ENCODE measurements at places on chromosomes 3 and 15.
A peak's percentile ranks its signal among the peaks of the same experiment; 100 is the strongest.

DNA sequence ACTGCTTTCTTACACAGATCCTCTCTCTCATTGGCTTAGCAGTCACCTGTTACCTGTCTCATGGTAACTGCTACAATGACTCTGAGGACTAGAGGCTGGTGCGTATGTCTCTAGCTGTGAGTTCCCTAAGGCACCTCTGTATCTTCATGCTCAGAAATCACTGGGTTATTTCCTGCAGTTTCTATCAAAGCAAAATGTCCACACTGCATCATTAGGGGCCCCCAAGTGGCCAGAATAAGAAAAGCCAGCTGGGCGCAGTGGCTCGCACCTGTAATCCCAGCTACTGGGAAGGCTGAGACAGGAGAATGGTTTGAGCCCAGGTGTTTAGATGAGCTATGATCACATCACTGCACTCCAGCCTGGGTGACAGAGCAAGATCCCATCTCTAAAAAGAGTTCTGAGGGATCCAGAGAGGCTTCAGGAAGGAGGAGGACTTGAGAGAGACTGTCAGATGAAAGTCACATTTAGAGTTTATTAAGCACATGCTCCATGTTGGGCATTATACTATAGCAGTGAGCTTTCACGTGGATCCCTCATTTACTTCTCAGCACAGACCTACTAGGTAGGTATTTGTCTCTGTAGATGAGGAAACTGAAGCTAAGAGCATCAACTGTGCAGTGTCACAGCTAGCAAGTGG lies 2.3 kb upstream of the VPS18 start:
- no peak for DNase-seq

- peak; percentile 47 for DNase-seq
Observed at GRCh38 chr3:4588466-4588865, 95.3 kb downstream of the ITPR1 start.

- no peak for DNase-seq
Observed at GRCh38 chr15:49279521-49280456, 109.7 kb downstream of the GALK2 start.

DNA sequence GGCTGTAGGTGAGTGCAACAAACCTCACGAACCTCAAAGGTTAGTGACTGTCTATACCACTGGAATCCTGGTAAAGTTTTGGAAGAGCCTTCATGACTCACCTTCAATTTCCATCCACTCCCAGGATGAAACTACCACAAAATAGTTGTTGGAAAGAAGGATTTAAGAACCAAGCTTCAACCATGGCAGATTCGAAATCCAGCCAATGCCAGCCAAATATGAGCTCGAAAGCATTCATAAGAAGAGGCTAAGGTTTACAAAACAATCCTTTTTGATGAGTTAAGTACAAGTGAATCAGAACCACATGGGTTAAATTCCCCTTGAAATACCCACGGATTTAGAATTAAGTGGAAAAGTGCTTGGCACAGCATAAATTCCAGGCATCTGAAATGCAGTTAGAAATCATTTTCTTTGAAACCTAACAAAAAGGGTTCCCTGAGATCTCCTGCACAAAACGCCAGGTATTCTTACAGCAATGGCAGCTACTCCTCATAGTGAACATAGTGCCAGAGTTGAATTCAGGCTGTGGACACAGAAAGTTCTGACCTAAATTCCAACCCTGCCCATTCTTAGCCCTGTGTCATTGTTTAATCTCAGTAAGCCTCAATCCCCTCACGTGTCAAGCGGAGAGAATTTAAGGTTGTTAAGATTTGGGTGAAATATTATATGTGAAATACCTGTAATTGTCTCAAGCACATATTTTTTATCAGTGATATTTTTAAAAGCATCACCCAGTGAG lies 89.2 kb downstream of the FBN1 start:
- no peak for DNase-seq

DNA sequence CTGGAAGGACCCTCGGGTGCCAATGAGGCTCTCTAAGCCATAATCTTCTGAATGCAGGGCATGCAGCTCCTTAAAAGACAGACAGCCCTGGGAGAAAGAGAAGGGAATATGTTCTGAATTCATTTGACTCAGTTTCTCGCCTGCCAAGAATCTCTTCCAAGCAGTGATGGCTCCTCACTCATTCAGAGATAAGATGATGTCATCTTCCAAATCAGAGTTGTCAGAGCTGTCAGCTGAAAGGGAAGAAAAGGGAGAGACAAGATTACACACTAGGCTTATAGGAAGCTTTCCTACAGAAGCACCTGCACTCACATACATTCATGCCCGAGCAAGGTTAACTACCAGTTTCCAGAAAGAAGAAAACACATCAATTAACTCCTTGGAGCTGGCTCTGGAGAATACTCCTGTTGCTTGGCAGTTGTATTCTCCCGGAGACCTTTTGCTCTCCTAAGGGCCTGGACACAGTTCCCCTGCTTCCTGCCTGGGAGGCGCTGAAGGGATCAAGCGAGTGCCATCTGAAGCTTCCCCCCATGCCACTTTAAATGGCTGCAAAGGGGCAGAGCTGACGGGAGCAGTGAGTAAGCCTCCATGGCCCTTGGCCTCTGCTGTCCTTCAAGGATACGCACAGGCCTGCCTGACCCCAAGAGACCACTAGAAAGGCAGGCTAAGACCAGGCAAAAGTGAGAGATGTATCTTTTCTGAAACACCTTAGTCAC lies 7.7 kb downstream of the RBM15B start:
- no peak for DNase-seq

GRCh38 chr3:106381939-106382335 lies 513.1 kb upstream of the CBLB start:
- DNase-seq: no peak

GRCh38 chr3:101143012-101143411 lies 149.8 kb upstream of the ABI3BP start:
- DNase-seq: no peak

DNA sequence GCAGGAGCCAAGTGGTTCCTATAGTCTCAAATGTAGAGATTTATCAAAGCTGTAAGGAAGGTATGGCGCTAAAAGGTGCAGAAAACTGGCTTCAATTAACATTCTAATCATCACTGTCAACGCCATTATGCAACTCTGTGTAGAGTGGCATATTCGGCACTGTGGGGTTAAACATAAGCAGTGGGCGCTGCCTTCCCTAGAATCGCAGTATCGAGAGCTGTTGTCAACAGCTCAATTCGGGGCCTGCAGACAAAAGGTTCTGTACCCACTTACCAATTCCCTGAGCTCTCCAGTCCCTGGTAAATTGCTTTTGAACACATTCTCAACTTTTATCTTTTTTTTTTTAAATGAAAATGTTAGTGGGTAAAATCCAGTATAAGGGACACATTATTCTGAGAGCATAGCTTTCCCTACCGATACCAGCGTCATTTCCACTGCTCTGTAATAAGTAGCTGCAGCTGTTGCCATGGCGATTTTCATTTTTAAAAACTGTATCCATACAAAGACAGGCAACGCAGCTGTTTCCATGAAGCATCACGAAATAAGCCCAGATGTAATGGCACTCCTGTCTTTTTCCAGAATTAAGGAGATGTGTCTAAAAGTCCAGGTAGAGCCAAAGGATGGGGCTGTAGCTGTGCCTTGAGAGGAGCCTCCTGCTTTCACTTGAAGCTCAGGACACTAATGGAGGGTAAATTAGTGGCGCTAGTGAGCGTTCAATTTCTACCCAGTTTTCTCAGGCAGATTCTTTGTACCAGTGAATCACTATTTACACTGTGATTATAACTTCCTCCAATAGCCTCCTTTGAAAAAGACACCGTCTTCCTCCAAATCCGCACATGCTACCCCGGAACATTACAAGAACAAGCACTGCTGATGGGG lies 250.3 kb downstream of the SLC9A9 start:
- no peak for DNase-seq

GRCh38 chr3:44899683-44900367 lies 25.4 kb downstream of the TGM4 start:
- DNase-seq: no peak

GRCh38 chr3:132966374-132966773 lies 71.8 kb upstream of the TMEM108 start:
- DNase-seq: no peak

GRCh38 chr3:193711523-193711963 lies 118.5 kb downstream of the OPA1 start:
- no peak for DNase-seq

DNA sequence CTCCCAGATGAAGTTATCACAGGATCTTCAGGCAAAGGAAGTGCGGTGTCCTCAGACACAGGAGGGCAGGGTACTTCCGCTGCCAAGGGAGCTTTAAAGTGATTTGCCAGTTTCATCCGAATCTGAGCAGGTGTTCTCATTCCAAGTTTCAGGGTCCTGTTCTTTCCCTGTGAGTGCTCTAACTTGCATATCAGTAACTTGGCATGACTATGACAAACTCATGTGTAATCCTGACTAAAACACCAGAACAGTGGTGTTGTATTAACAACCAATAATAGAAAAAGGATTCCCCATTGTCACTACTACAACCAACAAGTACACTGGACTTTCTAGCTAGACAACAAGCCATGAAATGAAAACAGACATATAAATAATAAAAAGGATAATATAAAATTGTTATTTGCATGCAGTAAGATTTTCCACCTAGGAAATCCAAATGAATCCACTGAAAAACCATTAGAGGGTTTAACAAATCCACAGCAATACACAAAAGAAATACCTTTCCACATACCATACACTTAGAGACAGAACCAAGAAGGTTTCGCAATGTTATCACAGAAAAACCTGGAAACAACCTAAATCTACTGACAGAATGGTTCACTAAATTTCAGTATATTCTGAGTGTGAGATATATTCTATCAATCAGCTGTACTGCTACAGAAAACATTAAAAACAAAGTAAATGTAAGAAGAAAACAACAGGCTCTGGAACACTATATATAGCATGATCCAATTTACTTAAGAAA lies 40.9 kb upstream of the RPL35A start:
- no peak for DNase-seq

GRCh38 chr3:19931180-19931692 lies 2.8 kb downstream of the EFHB start:
- no peak for DNase-seq

DNA sequence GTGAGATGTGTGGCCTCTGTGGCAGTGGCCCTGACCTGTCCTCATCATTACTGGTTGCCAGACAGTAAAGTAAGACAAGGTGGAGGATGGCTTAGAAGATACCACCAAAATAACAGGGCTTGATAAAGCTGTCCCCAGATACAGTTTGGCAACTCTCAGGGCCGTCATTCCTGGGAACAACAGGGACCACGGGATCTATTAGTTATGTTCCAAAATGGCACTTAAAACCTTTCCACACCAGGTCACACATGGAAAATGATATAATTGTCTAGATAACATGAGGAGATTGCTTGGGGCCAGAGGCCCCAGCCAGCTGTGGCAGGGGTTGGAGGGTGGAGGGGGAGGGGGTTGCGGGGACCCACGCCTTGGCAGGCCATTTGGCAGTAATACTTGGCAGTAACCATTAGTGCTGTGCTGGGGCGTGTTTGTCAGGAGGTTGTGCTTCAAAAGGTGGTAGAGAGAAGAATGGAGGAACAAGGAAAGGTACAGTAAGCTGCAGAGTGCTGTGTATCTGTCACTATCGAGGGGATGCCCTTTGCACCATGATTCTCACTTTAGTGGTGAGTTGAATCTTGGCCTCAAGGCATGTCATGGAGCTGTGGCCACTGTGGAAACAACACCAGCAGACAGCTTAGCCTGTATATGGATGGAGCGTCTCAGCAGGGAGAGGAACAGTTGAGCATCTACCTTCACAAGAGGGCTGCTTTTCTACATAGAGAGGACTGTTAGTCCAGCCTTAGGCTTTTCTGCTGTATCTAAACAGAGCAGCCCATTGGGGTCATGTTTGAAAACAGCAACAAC lies 14.0 kb downstream of the PLCL2 start:
- DNase-seq: peak; percentile 81

DNA sequence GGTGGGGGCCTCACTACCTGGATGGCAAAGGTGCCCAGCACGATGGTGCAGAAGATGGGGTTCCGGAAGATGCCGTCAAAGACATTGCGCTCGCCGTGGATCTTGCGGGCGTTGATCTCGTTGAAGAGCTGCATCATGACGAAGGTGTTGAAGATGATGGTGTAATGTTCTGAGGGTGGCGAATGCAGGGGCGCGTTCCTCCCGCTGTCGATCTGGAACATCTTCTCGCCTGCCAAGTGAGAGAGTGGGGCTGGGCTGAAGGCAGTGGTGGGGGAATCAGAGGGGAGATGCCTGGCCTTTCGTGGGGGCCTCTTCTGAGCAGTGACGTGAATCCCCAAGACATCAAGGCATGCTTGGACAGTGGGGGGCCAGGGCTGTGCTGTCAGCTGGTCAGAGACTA lies 19.6 kb upstream of the SEC13 start:
- no peak for DNase-seq

GRCh38 chr3:23153436-23153835 lies 49.7 kb upstream of the UBE2E2 start:
- DNase-seq: no peak

- DNase-seq: no peak
Observed at GRCh38 chr15:45678459-45679178, 43.8 kb downstream of the SQOR start.

- no peak for DNase-seq
Observed at GRCh38 chr3:966341-966740, 126.5 kb upstream of the CNTN6 start.

GRCh38 chr3:132561003-132561402 lies 36.1 kb upstream of the ACKR4 start:
- no peak for DNase-seq

DNA sequence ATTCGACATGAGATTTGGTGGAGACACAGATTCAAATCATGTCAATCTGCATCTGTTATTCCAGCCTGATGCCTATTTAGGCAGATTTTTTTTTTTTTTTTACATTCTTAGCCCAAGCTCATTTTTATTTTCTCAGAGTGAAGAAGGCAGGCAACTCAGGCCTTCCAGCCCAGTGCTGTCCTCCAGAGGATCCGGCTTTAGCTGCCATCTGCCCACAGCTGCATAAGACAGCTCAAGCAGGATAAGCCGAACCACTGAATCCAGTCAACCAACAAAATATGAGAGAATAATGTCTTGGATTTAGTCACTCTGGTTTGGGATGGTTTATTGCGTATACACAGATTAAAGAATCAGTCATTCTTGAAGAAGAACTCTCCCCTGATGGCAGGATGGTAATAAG lies 19.9 kb upstream of the COLQ start:
- no peak for DNase-seq

GRCh38 chr15:60905587-60905986 lies 323.5 kb downstream of the RORA start:
- DNase-seq: no peak

DNA sequence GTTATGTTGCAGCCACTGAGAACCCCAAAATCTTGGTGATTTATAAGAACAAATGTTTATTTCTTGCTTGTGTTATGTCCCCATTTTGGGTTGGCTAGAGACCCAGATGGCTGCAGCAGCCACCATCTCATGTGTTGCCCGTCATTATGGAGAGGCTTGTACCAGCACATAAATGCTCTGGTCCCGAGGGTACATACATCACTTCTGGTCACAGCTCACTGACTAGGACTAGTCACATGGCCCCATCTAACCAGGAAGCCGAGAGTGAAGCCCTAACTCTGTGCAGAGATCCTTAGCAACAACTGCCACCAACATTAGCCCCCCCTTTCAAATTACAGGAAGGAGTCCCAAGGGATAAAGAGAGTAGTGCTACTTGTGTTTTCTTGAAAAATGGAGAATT lies 25.5 kb upstream of the HACD2 start:
- no peak for DNase-seq
